ENCODE measurements at places on chromosomes 4 and X.

DNA sequence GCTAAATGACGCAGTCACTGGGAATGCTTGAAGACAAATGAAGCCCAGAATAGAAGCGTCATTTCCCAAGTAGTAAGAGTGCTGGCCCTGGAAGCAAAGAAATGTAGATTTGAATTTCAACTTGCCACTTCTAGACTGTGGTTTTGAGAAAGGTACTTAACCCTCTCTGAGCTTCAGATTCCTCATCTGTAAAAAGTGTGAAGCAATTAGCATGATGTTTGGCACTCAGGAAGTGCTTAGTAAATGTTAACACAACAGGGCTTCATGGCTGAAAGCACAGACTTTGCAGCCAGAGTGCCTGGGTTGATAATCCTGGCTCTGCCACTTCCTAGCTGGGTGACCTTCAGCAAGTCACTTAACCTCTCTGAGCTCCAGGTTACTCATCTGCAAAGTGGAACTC, 147.4 kb upstream of the RPS6KA3 start:
- no peak for DNase-seq

- DNase-seq = peak; percentile 48
Observed at GRCh38 chrX:19791562-19791961, 95.8 kb downstream of the SH3KBP1 start.

DNA sequence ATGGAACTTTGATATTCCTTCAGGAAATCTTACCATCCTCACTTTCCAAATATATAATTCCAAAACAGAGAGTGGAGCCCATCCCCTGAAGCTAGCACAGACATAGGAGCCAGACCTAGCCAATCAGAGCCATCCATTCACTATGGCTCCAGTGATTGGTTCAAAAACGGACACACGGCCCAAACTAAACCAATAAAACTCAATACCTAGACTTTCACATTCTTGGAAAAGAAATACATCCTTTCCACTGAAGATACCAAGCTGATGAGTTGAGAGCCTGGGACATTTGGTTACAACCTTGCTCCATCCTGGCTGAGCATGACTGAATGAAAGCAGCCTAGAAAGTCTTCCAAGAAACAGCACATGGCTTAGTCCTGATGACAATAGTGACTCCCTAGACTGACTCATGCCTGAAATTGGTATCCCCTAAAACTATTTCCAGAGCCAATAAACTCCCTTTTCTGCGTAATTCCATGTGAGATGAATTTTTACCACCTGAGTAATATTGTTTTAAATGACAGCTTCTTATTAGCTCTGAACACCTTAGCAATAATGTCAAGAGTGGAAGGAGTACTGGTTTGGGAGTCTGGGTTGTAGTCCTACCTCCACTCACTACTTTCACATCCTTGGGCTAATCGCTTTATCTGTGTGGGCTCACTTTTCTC, 189.6 kb upstream of the LNX1 start:
- no peak for DNase-seq

GRCh38 chr4:36054694-36055422, 189.5 kb downstream of the ARAP2 start:
- DNase-seq = no peak
